ENCODE measurements at places on chromosomes 2 and 18.

- no peak for DNase-seq
Measured at GRCh38 chr2:128577141-128577930, 258.7 kb upstream of the HS6ST1 start.

- DNase-seq, result no peak
Measured at GRCh38 chr2:70717431-70718038, 50.5 kb downstream of the ADD2 start.

GRCh38 chr2:203804070-203804469 lies 63.5 kb upstream of the CTLA4 start:
- no peak for DNase-seq

- DNase-seq, result no peak
Measured at GRCh38 chr18:23355206-23355605, 97.9 kb upstream of the RIOK3 start.

DNA sequence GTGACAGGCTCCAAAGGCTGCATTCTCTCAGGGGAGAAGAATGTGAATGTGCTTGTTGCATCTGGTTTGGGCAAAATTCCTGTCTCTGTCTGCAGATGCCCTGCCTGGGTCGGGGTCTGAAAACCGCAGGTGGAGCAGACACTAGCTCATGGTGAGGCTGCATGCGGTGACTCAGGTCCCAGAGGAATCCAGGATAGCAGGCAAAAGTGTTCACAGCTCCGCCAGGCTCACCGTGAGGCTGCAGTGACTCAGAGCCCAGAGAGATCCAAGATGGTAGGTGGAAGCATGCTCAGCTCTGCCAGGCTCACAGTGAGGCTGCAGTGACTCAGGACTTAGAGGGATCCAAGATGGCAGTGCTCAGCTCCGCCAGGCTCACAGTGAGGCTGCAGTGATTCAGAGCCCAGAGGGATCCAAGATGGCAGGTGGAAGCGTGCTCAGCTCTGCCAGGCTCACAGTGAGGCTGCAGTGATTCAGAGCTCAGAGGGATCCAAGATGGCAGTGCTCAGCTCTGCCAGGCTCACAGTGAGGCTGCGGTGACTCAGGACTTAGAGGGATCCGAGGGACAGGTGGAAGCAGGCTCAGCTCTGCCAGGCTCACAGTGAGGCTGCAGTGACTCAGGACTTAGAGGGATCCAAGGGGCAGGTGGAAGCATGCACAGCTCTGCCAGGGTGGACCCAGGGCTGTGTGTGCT lies 200.5 kb downstream of the ACKR3 start:
- DNase-seq, result no peak

DNA sequence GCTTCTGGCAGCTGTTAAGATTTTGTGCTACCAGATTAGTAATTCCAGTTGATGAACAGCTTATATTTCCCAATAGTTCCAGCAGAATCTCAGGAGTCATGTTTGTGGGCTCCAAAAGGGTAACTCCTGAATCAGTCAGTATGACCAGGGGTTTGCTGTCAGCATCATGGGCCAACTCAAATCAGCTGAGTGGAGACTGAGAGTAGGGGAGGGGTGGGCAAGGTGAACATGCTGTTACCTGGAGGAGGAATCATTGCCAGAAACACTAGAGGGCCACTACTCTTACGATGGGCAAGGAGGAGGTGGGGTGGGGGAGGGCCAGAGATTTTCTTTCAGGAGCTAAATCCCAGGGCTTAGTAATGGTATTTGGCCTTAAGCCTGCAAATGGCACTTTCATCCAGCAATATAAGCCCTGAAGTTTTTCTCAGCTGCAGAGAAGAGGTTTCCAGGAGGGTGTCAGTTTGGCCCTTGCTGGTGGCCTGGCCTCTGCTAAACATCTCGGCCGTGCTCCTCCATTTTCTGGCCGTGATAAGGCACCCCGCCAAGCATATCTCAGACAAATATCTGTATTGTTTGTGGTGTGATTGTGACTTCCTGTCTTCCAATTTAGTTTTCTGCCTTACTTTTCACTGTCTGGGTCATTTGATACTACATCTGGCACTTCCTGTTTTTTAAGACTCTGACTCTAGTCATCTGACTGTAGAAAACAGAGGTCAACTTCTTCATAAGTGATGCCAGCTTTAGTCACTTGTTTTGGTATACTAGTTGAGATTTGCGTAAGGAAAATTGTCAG lies 120.5 kb upstream of the CXCR4 start:
- DNase-seq, result no peak

- DNase-seq, result no peak
Measured at GRCh38 chr2:236692937-236693336, 123.3 kb downstream of the ACKR3 start.

GRCh38 chr18:8721094-8721669 lies 15.8 kb downstream of the MTCL1 start:
- no peak for DNase-seq

DNA sequence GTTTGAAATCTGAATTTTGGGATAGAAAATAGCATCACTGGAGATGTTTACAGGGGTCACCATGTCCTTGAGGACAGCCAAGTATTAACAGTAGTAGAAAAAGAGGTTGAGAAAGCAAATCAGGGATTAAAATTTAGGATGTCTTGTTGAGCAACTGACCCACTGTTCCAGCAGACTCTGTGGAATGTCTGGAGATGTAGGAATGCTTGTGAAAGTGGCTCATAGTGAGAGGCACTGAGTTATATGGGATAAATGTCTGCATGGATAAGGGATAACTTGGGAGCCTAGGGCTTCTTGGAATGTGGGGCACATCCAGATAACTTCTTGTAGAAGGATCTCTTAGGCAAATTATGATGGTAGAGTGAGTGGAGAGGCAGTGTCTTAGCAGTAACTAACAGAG lies 495.0 kb downstream of the TMX3 start:
- no peak for DNase-seq

DNA sequence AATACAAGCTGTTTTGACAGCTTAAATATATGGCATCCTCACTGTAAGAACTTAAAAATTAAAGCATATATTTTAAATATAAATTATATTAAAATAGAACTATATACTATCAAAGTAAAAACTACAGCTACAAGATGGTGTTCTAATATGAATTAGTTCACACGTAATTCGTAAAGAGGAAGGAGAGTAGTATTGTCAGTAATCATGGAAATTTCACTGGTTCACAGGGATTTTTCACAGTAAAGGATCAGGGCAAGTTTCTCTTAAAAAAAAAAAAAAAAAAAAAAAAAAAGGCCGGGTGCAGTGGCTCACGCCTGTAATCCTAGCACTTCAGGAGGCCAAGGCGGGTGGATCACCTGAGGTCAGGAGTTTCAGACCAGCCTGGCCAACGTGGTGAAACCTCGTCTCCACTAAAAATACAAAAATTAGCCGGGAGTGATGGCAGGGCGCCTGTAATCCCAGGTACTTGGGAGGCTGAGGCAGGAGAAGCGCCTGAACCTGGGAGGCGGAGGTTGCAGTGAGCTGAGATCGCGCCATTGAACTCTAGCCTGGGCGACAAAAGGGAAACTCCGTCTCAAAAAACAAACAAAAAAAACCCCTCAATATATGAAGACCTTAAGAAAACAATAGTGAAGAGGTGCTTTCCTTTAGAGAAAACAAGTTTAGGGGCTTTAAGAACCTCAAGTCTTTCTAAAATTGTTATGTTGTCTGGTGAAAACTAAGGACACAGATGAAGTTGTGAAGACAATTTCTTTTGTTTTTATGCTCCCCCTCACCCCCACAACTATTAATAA lies 32.5 kb downstream of the PNO1 start:
- no peak for DNase-seq

DNA sequence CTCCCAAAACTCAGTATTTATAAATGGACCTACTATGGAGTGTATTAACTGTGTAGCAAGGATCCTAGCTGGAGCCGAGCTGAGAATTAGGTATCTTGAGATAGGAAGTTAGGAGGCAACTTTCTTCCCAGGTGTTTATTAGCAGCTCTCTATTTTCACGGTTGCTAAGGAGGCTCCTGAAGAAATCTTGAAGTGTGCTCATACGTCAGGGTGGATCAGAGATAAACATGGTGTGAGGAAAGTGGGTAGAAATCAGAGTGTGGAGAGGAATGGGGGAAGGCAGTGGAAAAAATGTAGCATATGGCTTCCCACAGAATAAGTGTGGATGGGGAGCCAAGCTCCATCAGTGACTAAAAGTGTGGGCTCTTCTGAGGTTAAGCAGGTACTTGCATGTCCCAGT lies 104.3 kb downstream of the ABCA12 start:
- no peak for DNase-seq

- no peak for DNase-seq
Measured at GRCh38 chr2:237431837-237432236, 17.9 kb upstream of the COL6A3 start.

- no peak for DNase-seq
Measured at GRCh38 chr2:12277241-12278034, 439.3 kb upstream of the TRIB2 start.

GRCh38 chr18:63111671-63112402 lies 207.7 kb downstream of the BCL2 start:
- DNase-seq, result no peak

DNA sequence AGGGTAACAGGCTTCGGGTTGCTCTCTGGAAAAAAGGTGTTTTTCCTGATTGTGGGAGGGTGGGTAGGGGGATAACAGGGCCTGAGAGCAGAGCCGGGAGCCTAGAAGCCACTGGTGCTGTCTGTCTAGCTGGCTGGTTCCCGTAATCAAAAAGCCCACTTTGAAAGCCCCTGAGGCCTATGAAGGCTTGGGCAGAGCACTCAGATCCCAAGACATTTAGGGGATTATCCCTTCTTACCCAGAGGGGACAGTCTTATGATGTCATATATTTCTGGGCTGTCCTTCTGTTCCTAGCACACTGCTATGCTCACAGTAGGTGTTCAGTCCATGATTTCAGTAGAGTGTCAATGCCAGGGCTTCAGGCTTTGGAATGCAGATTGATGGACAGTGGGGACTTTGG lies 45.1 kb downstream of the CELF4 start:
- no peak for DNase-seq

- DNase-seq, result no peak
Measured at GRCh38 chr2:227862227-227862740, 9.1 kb upstream of the DAW1 start.

DNA sequence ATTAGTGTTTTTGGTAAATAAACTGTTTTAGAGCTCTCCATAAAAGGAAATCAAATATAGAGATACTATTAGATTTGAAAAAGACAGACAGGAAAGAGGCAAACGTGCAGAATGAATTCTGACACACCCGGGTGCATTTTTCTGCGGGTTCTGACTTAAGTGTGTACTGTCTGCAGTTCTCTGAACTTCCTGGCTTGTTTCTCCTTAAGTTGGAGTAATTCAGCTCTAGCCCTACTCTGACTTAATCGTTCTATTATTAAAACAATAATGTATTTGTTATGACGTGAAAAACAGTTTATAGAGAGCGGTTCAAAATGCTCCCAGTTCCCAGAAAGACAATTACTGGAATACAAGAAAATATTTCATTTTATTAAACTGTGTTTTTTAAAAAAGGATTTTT lies 305.9 kb downstream of the ARHGAP15 start:
- no peak for DNase-seq

GRCh38 chr2:236862961-236863728 lies 222.5 kb upstream of the COPS8 start:
- DNase-seq, result no peak

- DNase-seq, result no peak
Measured at GRCh38 chr2:69801745-69802290, 27.6 kb upstream of the GMCL1 start.

DNA sequence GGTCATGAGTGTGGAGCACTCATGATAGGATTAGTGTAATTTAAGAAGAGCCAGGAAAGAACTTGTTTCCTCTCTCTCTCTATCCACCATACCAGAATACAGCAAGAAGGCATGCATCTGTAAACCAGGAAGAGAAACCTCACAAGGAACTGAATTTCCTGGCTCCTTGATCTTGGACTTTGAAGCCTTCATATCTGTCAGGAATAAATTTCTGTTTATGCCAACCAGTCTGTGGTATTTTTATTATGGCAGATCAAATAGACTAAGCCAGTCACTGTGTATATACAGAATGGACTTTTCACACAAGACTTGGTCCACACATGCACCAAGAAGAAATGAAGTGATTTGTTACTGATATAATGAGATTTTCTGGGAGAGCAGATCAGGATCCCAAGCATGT lies 930.1 kb upstream of the TMEFF2 start:
- no peak for DNase-seq

DNA sequence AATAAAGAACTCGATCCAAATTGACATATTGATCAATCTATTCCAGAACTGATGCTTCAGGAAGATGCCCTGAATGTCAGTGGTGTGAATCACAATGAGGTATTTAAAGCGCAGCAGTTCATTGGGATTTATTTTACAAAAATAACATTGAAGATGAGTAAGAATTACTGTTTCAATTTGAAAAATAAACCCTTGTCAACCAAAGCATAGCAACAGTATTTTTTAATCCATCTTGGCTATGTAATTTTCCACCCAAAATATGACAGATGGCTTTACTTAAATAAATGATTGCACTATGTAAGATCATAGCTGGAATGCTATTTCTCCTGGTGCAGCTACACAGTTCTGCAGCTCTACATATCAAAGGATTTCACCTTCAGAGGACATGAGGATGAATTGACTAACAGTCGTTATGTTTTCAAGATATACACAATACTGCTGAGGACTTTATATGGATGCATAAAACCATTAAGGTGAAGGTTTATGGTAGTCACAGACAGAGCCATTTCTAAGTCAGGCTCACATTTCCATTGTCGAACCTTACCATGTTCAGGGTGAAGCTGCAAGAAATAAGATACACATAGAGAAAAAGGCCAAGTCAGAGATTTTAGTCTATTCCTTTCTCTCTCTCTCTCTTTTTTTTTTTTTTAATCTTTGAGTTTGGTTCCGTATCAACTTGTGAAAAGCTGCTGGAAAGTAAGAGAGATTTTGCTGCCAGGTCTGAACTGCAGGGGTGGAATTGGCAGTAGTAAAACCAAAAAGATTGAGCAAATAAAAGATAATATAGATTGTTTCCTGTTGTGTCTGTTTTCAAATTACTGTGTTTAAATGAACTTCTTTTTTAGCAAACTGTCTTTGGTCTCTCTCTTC lies 398.0 kb upstream of the CDH20 start:
- no peak for DNase-seq

DNA sequence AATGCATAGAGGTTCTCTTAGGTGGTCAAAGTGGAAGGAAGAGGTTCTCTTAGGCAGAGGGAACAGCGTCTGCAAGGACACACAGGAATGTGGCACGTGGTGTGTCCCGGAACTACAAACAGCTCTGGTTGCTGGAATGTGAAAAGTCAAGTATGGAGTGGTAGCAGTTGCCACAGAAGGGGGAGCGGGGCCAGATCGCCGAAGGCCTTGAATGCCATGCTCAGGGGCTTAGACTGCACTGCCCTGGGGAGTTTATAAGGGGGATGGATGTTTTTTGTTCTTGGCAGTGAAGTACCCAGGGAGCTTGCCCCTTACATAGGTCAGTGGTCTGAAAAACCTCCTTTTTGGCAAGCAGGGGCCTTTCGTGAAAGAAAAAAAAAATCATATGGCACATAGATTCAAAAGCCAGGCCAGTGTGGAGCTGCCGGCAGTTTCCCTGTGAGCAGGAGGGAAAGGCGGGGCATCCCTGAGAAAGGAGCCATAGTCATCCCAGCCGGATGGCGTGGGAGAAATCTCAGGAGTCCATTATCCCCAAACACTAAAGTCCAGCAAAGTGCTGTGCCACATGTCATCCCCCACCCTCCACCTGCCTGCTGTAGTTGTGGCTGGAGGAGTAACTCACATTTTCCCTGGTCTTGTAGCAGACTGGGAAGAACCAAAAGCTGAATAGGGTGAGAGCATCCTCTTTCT lies 45.4 kb downstream of the GORASP2 start:
- no peak for DNase-seq
